Stimulated activated CD4-positive, alpha-beta T cell treated with anti-CD3 and anti-CD28 coated beads, TNF-alpha, amount 100 ng/mL, for 4 hours (primary cell): ENCODE measurements at places on chromosomes 1 and 21.

DNA sequence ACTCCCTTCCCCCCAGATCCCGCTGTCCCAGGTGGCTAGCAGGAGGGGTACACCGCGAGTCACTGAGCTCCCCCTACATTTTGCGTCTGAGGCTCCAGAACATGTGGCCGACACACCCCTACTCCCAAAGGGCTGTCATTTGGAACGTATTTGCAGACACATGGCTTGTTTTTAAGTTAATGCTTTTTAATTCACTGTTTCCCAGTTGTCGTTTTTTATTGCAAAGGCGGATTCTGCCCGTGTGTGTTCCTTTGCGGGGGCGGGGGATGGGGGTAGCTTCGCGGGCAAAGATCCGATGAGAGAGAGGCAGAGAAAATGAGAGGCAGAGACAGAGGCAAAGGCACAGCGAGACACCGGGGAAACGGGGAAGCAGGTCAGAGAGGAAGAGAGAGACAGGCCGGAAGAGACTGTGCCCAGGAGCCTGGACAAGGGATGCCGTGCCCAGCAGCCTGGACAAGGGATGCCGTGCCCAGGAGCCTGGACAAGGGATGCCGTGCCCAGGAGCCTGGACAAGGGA is 270.2 kb downstream of the FOXD2 start:
- DNase-seq, result no peak

DNA sequence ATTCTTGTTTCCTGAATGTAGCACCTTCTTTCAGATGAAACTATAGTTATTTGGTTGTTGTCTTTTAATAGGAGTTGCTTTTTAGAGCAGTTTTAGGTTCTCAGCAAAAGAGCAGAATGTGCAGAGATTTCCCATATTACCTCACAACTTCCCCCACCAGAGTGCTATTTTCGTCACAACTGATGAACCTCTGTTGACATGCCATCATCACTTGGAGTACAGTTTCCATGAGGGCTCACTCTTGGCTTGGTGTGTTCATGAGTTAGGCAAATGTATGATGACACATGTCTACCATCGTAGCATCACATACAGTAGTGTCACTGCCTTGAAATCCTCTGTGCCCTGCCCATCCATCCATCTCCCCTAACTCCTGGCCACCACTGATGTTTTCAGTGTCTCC is 3.7 kb downstream of the IBA57 start:
- DNase-seq, result no peak

GRCh38 chr1:12584900-12585525 is 33.0 kb downstream of the DHRS3 start:
- DNase-seq, result no peak

DNA sequence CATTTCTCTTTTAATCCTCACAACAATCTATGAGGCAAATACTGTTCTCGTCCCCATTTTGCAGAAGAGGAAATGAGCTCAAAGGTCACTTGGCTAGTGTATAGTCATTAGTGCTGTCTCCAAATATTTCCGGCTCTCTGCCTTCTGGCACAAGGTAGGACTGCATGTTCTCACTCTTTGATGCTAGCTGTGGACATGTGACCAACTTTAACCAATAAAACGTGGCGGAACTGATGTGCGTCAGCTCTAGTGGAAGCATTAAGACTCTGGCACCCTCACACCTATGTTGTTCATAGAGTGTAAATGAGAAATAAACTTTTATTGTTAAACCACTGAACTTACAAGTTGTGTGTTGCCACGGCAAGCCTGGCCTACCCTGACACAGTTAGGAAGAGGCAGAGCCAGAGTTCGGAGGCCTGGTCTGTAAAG is 5.0 kb upstream of the KIF21B start:
- no peak for DNase-seq

- DNase-seq, result no peak
Observed at GRCh38 chr21:39613041-39613934, 548 bp downstream of the B3GALT5 start.

DNA sequence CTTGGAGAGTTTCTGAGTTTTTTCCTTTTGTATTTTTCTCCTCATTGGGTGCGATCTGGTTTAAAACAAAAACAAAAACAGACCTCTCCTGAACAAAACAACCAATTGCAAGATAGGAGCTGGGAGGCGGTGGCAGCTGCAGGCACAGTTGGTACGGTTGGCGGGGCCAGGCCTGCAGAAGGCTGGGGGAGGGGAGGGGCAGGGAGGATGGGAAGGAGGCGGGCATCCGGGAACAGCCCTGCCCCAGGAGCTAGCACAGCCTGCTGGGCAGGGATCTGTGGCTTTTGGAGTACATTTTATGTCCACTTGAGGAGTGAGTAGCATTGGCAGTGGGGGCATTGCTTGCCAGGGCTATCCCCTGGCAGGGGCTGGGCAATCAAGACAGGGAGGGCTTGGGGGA is 5.2 kb downstream of the CAPN9 start:
- DNase-seq, result no peak

DNA sequence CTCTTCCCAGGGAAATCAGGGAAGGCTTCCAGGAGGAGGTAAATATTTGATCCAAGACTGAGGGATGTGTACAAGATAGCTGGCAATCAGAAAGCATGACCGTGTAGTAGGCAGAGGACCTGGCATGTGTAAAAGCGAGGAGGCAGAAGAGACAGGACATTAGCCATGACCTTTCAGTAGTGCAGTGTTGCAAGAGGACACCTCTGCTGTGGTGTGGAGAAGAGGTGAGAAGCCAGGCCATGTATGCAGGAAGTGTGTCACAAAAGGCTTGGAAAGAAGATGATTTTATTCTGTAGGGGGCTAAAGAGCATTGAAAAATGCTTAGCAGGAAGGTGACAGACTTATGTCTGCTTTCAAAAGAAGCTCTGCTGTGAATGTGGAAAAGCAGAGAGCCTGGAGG is 381.0 kb downstream of the ZP4 start:
- DNase-seq, result no peak

DNA sequence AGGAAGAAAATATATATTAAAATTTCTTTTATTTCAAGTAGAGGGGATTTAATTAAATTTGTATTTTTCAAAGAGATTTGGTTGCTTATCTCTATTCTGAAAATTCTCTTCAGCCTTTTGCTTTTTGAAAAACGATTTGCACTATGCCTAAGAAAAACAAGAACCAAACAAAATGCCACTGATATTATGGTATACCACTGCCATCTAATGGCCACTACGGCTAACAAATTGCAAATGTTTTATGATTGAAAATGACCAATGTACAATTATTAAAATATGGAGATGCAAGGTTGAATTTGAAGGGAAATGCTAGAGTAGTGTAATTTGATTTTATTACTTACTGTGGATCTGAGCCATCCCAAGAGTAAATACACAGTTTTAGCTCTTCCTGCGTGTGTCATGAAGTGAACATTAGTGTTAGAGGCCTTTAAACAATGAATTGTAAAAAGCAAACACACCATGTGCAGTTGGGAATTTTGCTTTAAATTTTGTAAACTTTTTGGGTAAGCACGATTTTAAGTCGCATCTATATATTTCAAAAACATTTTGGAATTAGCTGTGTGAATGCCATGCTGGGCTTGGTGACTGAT is 137.4 kb upstream of the USP25 start:
- DNase-seq, result no peak

DNA sequence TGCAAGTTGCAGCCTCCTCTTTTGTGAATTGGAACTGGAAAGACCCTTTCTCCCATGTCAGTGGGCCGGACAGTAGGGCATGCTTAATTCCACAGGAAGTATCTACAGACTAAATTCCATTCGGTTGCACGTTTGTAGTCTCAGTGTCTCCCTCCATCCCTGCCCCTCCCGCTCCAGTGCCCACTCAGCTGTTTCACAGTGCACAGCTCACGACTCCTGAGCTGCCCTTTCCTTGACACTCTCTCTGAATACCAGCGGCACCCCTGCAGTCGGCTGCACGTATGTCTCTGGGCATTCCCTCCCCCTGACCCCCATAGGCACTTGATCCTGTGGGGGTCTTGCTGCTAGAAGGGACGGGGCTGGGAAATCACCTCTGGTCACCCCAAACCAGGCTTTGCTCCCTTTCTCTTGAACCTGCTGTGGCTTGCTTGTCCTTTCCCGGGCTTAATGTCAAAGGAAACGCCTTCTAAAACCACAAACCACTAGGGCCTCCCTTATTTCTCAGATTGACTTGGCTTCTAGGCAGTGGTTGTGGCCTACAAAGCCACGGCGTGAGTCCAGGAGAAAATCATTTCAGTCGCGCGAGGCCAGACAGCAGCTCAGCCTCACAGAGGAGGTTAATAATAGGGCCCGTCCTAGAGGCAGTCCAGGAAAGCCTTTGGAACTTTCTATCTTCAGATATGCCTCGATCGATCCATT is 365.3 kb upstream of the PROX1 start:
- DNase-seq, result no peak
